ENCODE measurements at places on chromosomes 4 and X.

DNA sequence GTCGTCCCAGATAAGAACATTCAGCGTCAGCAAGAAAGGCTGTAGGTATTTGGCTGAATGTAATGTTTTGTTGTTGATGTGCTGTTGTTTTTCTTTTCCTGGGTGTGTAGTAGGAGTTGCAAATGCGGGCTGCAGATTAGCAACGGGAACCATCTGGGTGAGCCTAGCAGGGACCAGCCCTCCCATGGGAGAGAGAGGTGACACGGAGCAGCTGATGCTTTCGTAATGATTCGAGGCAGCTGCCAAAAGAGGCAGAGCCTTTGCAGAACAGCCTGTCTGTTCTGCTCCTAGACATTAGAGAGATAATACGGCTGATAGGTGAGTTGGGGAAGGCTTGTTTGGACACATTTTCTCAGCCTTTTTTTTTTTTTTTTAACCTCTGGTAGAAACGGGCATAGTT is 25.3 kb downstream of the ARSF start:
- no peak for DNase-seq

- no peak for DNase-seq
Measured at GRCh38 chrX:853304-853703, 222.7 kb downstream of the SHOX start.

DNA sequence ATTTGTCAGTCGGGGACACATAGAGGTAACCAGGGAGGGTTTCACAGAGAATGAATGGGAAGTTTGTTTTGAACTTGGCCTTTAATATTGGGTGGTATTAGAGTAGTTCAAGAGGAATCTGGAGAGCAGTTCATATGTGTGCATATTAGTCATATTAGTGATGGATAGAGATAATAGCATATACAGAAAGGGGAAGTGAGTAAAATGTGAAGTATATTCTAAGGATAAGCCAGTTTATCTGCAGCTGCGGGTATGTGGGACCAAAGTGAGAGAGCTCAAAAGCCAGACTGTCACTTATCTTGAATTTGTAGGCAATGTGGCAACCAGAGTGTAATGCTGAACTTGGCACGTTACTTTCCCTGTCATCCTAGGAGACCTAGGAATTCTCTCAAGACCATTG is 169.9 kb downstream of the AFF2 start:
- no peak for DNase-seq

DNA sequence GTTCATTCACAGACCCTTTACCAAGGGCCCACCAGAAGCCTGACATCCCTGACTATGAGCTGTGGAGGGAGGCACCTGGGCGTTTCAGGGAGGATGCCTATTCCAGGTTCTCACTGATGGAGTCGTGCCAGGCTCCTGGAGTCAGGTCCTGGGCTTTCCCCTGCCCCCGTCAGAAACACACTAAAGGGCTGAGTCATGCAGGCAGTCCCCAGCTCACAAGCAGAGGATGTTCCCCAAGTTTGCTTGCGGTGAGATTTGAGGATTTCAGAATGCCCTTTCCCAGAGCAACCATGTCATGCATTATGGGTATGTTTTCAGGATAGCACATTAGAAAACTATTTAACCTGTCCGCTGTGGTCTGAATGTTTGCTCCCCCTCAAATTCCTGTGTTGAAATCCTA is 45.2 kb downstream of the FHDC1 start:
- DNase-seq = no peak

DNA sequence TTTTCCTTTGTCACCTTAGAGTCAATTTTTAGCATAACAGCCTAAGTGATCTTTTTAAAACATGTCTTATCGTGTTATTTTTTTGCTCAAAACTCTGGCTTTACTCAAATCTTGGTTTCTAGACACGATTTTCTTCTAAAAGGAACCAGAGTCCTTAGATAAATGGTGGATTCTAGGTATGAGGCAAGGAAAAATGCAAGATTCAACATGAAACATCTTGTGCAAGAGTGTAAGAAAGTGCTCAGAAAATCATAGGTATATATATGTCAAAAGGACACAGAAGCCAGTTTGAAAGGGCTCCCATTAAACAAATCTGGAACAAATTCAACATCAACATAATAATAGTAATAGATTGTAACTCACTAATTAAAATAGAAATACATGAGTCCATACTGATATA is 8.1 kb upstream of the ADGRG4 start:
- DNase-seq = no peak

GRCh38 chr4:94680176-94680862 is 77.4 kb upstream of the BMPR1B start:
- no peak for DNase-seq

GRCh38 chrX:97605271-97605670 is 721.6 kb downstream of the RPA4 start:
- DNase-seq = no peak

GRCh38 chrX:115017455-115017854 is at the start of gene IL13RA2:
Gene IL13RA2, minus strand, starts transcription at chrX:115017616. Its CDS starts 347 bp downstream, at chrX:115017269.
- no peak for DNase-seq

GRCh38 chrX:46278572-46278971 is 266.6 kb downstream of the ZNF674 start:
- no peak for DNase-seq

GRCh38 chr4:2806390-2807355 is 13.8 kb downstream of the SH3BP2 start:
- DNase-seq = no peak

GRCh38 chr4:76546327-76546726 is 111.3 kb downstream of the SHROOM3 start:
- DNase-seq = no peak

DNA sequence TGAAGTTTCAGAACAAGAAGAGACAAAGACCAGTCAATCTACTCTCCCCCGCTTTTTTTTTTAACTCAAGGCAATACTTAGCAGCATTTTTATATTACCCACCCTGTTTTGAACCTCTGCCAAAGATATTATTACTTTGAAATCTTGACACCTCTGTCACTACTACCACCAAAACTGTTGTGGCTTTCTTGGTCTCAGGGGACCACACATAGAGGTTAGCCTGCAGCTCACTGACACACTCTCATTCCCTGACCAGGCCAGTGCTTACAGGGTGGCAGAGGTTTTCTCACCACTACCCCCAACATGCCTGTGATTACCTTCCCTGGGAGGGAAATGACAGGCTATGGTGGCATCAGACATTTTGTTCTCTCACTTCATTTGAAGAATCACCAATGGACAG is 137.4 kb upstream of the STIM2 start:
- no peak for DNase-seq

- peak; percentile 18 for DNase-seq
Measured at GRCh38 chrX:135489542-135489941, 30.9 kb upstream of the INTS6L start.

DNA sequence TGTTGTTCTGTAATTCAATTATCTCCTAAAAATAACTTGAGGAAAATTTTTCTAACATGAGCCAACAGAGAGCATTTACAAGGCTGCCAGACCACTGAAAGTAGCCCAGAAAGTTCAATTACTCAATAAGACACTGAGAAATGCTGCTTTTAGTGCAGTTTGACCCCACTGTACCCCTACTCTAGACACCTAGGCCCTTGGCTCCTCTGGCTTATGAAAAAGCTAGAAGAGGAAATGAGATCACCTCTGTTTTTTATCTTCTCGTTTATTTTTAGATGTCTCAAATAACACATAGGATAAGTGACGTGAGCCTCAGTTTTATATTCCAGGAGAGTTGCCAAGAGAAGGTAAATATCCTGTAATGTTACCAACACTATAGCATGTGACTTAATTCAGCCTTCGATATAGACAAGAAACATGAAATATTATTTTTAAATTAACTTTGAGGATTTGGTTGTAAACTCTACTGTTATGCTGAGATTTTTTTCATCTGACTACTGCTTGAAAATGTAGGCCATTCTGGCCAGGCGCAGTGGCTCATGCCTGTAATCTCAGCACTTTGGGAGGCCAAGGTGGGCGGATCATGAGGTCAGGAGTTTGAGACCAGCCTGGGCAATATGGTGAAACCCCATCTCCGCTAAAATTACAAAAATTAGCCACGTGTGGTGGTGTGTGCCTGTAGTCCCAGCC is 24.4 kb downstream of the TNIP3 start:
- no peak for DNase-seq

- DNase-seq = no peak
Measured at GRCh38 chrX:118182681-118183080, 66.1 kb upstream of the KLHL13 start.

GRCh38 chr4:145734576-145735346 is 54.8 kb downstream of the C4orf51 start:
- DNase-seq = no peak

- DNase-seq = no peak
Measured at GRCh38 chr4:71259911-71260331, 78.9 kb upstream of the SLC4A4 start.

DNA sequence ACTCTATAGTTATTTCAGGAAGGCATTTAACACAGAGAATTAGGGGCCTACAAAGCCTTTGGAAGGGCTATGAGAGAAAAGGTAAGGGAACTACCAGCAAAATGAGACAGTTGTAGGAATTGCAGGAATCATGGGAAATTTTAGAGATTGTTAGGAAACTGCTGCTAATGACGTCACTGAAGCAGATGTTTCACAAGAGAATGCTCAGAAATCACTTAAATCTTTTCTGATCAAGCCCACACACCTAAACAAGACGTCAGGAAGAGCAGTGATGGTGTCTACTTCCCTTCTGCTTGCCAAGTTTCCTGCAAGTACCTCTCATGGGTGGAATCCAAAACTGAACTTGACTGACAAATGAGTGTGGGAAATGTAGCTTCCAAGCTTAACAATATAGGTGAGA is 5.1 kb downstream of the OR13H1 start:
- DNase-seq = no peak

- no peak for DNase-seq
Measured at GRCh38 chr4:188300385-188300784, 161.1 kb downstream of the TRIML1 start.

DNA sequence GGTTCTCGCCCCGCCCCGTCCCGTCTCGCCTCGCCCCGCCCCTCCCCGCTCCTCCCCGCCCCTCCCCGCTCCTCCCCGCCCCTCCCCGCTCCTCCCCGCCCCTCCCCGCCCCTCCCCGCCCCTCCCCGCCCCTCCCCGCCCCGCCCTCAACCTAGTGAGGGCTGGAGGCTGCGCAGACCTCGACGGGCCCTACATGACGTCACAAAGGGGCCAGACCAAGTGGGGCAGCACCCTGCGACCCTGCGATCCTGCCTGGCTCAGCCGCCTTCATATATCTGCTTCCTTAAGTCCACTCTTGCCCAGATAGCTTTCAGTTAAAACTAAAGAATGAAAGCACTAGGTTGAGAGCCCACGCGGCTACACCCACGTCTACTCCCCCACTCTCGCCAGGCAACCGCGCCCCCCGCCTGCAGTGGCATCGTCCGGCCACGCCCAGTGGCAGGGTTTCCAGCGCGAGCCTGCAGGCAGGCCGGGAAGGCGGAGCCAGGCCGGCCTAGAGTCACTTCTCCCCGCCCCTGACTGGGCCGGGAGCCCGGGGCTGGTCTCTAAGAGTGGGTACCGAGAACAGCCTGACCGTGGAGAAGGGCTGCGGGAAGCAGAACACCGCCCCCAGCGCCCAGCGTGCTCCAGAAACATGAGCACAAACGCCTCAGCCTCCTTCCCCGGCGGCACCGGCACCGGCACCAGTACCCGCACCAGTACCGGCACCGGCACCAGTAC is 1.5 kb upstream of the MAOA start:
- DNase-seq = peak; percentile 57

DNA sequence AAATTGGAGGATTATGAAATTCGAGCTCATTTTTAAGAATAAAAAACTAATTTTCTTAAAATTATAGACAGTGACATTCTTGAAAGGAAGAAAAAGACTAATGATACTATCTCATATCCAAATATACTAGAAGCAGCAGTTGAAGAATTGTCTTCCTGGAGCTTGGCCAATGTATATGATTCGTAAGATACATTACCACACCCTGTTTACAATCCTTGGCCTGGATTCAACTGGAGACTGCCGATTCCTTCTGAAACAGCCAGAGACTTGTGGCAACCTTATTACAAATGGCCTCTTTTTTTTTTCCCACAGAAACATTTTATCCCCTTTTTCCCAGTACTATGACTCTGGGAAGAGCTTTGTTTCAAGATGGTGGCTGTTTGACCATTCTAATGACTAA is 571.2 kb upstream of the FAT1 start:
- DNase-seq = no peak

DNA sequence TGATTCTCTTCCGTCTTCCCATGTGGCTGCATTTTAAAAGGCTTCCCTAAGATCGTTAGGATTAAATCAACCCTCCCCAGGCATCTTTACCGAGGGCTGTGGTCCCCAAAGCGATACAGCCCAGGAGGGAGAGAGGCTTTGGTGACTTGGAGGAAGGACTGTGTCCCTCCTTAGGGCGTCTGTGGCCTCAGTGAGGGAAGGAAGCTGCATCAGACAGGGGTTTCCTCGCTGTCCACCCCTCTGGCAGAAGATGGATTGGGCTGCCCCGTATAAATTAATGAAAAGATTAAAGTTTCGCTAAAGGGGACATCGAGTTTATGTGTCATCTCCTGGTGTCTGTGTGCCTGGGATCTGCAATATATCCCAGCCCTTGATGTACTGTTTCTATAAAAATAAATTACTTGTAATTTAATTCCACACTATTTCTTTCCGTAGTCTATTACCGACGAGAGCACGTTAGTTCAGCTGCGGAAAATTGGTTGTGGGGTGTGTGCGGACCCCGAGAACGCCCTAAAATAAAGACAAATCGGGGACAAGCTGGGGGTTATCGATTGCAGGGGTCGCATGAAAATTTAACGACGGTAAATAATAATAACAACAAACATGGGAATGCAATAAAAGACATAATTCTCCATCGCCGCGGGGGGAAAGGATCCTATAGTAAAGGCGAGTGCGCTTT is 6.5 kb downstream of the SHOX start:
- no peak for DNase-seq

GRCh38 chrX:40446921-40447320 is 133.8 kb upstream of the ATP6AP2 start:
- no peak for DNase-seq

DNA sequence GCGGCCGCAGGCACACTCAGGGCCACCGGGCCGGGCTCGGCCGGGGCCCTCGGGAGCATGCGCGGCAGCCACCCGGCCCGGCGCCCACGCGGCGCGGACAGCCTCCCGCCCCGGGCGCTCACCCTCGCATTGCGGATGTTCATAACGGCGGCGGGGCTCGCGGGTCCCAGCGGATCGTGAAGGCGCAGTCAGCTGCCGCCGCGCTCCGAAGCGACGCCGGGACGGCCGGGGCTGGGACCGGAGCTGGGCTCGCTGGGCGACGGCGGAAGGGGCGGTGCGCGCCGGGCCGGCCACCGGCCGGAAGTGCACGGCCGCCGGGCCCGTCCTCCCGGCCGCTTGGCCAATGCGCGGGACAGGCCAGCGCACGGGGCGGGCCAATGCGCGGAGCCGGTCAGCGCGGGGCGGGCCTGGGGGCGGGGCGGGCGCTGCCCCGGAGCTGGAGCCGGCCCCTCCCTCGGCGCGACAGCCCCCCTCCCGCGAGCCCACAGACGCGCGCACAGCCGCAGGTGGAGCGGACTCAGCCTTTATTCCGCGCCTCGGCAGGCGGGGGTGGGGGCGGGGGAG is at the start of gene NAA10:
Gene NAA10 (minus strand): TSS at position 276 of the 564 bp plus-strand sequence. CDS start 133 bp downstream, at position 143.
- peak; percentile 63 for DNase-seq

GRCh38 chr4:73098016-73098415 is 28.5 kb upstream of the COX18 start:
- no peak for DNase-seq
